Activated T-cell treated with anti-CD3 and anti-CD28 coated beads, Interleukin-2, amount 50 U/mL, for 72 hours (primary cell): ENCODE measurements at places on chromosomes 6 and 20. TPM values are rescaled to one million over a fixed set of nuclear protein-coding genes. Genes with fewer than 3 reads are reported as not detected.

- peaks cover 64% of the 10 kb centered on the region for H3K4me1 ChIP-seq
- peak within 1 kb of the TSS; percentile 100 for H3K4me3 ChIP-seq
- H3K27me3 ChIP-seq, result no peaks in the 10 kb centered on the region
- H3K36me3 ChIP-seq, result peaks cover 16% of the 10 kb centered on the region
- DNase-seq, result peak; percentile 92
Observed at GRCh38 chr6:13711733-13712598, at the start of gene RANBP9. TSS of gene RANBP9 (minus strand) at chr6:13711835. CDS start at chr6:13711505, 330 bp downstream.

DNA sequence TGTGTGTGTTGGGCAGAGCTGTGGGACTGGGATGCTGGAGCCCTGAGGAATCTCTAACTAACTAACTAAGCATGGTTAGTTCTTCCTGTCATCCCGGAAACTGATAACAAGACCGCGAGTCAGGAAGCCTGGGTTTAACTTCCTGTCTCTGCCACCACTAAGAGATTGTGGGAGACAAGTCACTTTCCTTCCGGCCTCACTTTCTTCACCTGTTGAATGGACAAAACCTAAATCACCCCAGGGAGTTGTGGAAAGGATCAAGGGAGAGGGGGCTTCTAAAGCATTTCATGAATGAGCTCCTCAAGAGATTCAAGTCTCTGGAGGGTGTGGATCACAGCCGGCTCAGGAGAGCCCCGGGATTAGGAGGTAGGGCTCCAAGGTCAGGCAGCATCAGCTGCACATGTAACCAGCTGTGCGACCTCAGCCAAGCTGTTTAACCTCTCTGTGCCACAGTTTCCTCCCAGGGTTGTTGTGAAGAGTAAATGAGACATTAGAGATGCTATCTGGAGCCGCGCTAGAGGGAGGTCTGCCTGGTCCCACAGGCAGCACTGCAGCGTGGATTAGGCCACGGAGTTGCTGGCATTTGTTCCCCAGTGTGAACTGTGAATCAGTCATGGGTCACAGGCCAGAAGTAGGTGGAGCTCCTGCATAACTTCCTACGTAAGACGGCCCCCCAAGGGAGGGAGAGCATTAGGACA lies 105.1 kb downstream of the TOX2 start:
- no peak overlapping the region for H3K27ac ChIP-seq
- no peaks in the 10 kb centered on the region for H3K36me3 ChIP-seq
- H3K27me3 ChIP-seq, result peaks cover 10% of the 10 kb centered on the region
- peaks cover 30% of the 10 kb centered on the region for H3K4me1 ChIP-seq

DNA sequence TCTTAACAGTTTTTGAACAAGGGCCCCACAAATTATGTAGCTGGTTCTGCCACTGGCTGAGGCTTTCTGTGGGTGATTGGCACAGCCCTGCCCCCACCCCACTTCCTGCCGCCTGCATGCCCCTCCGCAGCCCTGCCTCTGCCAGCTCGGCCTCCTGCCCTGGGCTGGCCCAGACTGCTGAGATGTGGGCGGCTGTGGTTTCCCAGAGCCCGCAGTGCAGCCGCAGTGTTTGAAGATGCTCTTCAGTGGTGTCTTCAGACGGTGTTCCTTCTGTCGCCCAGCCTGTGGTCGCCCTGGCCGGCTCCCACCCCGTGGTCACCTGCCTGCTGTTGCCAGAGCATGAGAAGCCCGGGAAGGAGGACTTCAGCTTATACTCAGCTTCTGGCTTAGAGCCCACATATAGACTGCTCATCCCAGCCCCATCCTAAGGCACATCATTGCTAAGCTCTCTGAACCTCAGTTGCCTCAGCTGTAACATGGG lies 154.3 kb downstream of the VEGFA start:
- DNase-seq, result peak; percentile 81
- H3K27ac ChIP-seq, result no peak overlapping the region
- no peaks in the 10 kb centered on the region for H3K27me3 ChIP-seq
- H3K4me1 ChIP-seq, result peaks cover 34% of the 10 kb centered on the region
- no peaks in the 10 kb centered on the region for H3K36me3 ChIP-seq

GRCh38 chr6:48255094-48255493 lies 144.1 kb upstream of the PTCHD4 start:
- DNase-seq, result no peak
- H3K4me1 ChIP-seq, result no peaks in the 10 kb centered on the region
- H3K36me3 ChIP-seq, result no peaks in the 10 kb centered on the region
- H3K27ac ChIP-seq, result no peak overlapping the region

Gene HRH3
- total RNA-seq, result not detected

Gene PHACTR3
- total RNA-seq, result not detected
